ENCODE measurements at places on chromosomes 16 and 17.

DNA sequence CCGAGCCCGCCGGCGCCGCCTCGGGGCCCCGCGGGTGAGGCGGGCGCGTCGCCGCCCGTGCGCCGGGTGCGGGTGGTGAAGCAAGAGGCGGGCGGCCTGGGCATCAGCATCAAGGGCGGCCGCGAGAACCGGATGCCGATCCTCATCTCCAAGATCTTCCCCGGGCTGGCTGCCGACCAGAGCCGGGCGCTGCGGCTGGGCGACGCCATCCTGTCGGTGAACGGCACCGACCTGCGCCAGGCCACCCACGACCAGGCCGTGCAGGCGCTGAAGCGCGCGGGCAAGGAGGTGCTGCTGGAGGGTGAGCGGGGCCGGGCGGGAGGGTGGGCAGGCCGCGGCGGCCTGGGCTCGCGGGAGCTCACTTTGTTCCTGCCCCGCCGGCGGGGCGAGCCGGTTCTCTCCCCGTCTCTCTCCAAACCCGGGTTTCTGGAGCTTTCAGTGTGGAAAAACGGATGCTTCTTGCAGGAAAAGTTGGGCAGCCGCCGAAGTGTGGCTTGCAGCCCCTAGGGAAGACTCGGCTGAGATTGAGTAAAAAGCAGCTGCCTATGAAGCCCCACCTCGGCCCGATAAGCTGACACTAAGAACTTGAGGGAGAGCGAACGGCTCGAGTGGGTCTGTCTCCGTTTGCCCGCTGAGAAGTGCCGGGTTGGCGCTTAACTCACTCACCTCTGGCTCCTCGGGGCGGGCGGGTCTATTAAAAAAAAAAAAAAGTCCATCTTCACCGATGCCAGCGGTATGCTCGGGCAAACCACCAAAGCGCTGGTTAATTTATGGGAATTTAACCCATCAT, 677 bp downstream of the SNTB2 start:
- H3K4me3 ChIP-seq, result peak overlapping the region; percentile 91
- no peaks in the 10 kb centered on the region for H3K36me3 ChIP-seq
- H3K4me1 ChIP-seq, result peaks cover 43% of the 10 kb centered on the region
- peak overlapping the region; percentile 93 for H3K27ac ChIP-seq

- H3K4me1 ChIP-seq, result no peaks in the 10 kb centered on the region
- no peak overlapping the region for H3K4me3 ChIP-seq
- no peak overlapping the region for H3K27ac ChIP-seq
- no peak for DNase-seq
Observed at GRCh38 chr17:31882571-31882970, 18.9 kb downstream of the UTP6 start.

GRCh38 chr16:86281421-86281820, 228.9 kb upstream of the FOXF1 start:
- no peaks in the 10 kb centered on the region for H3K4me1 ChIP-seq
- DNase-seq, result no peak
- H3K4me3 ChIP-seq, result no peak overlapping the region
- H3K27me3 ChIP-seq, result peaks cover 74% of the 10 kb centered on the region
- H3K27ac ChIP-seq, result no peak overlapping the region

- no peak overlapping the region for H3K4me3 ChIP-seq
- H3K27me3 ChIP-seq, result no peaks in the 10 kb centered on the region
- peaks cover 56% of the 10 kb centered on the region for H3K4me1 ChIP-seq
- peak; percentile 93 for DNase-seq
Observed at GRCh38 chr16:55502801-55503366, 6.0 kb upstream of the LPCAT2 start.

GRCh38 chr17:80261159-80261894, 675 bp downstream of the RNF213 start:
- peaks cover 16% of the 10 kb centered on the region for H3K36me3 ChIP-seq
- H3K4me1 ChIP-seq, result peaks cover 69% of the 10 kb centered on the region
- H3K4me3 ChIP-seq, result peak overlapping the region; percentile 97
- DNase-seq, result peak; percentile 49
- H3K27ac ChIP-seq, result peak overlapping the region; percentile 99
- no peaks in the 10 kb centered on the region for H3K27me3 ChIP-seq

GRCh38 chr17:79617304-79617703, 6.5 kb upstream of the RBFOX3 start:
- H3K27ac ChIP-seq, result no peak overlapping the region
- DNase-seq, result peak; percentile 6
- H3K36me3 ChIP-seq, result no peaks in the 10 kb centered on the region
- H3K4me1 ChIP-seq, result no peaks in the 10 kb centered on the region

DNA sequence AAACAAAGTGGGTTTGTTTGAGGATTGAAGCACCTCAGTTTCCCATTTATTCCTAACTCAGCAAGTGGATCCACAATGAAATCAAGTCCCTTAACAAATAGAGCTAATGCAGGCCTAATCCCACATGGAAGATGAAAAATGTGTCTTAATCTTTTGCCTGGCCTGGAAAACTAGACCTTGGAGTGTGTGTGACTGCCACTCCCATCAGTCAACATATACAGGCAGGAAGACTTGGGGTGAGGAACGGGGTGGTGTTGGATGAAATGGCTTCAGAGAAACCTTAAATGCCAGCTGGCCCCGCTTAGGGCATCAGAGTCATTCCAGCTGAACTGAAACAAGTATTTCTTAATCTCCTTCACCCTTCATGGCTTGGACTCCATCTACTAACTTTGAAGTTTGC, 269.5 kb downstream of the MAF start:
- H3K4me1 ChIP-seq, result no peaks in the 10 kb centered on the region
- H3K27ac ChIP-seq, result no peak overlapping the region
- H3K27me3 ChIP-seq, result peaks cover 16% of the 10 kb centered on the region

DNA sequence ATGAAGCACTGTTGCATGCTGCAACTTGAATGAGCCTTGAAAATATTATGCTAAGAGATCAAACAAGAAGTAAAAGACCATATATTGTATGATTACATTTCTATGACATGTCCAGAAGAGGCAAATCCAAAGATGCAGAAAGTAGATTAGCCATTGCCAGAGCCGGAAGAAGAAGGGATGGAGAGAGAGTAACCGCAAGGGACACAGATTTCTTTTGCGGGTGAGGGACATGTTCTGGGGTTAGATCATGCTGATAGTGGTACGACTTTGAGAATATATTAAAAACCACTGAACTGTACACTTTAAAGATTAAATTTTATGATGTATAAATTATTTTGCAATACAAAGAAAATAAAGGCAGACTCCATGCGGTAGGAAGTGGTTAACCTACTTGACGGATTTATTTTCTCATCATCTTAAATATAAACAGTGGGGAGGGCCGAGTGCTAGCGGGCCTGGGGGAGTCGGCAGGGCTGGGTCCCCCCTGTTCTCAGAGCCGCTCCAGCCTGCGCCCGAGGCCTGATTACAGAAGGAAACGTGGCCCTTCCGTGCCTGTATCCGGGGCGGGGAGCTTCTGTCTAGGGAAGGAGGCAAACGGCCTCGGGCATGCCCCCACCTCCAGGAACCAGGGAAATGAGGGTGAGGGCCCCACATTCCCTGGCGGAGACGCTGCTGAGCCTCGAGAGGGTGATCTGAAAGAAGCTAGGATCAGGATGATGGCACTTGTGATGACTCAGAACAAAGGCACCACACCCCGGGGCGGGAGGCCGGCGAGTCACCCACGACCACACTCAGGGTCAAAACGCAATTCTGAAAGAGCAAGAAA, 48.0 kb downstream of the SHCBP1 start:
- H3K4me1 ChIP-seq, result no peaks in the 10 kb centered on the region
- H3K36me3 ChIP-seq, result no peaks in the 10 kb centered on the region
- H3K27me3 ChIP-seq, result peaks cover 14% of the 10 kb centered on the region
- no peak overlapping the region for H3K27ac ChIP-seq
- H3K4me3 ChIP-seq, result no peak overlapping the region

DNA sequence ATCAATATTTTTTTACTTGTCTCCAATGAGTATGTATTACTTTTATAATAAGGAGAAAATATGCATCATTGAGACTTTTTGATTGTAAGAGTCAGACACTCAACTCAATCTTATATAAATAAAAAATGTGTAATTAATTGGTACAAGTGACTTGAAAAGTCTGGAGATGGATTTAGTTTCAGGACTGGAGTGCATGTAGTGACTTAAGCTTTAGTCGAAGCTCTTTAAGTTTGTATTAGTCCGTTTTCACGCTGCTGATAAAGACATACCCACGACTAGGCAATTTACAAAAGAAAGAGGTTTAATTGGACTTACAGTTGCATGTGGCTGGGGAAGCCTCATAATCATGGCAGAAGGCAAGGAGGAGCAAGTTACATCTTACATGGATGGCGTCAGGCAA, 60.7 kb upstream of the NKD1 start:
- no peak for DNase-seq
- no peak overlapping the region for H3K4me3 ChIP-seq
- H3K4me1 ChIP-seq, result no peaks in the 10 kb centered on the region
- no peak overlapping the region for H3K27ac ChIP-seq

DNA sequence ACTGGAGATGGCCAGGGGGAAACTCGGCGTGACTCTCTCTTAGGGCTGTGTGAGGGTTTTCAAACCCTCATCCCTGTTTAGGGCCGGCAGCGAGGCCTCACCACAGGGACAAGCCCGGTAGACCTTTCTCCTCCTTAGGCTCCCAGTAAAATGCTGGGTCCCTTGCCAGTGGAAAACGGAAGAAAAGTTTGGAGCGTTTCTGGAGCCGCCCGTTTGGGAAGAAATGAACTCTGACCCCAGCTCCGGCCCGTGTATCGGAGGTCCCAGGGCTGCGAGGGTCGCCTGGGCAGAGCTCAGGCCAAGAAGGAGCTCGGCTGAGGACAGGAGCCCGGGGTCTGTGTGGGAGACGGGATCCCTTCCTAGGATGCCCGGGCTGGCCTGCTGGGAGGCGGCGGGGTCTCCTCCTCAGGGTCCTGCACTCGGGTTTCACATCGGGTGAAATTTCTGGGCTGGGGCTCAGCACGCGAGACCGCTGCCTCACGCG, 23.2 kb downstream of the ZNF213 start:
- H3K4me3 ChIP-seq, result peak overlapping the region; percentile 93
- peak overlapping the region; percentile 95 for H3K27ac ChIP-seq
- no peaks in the 10 kb centered on the region for H3K36me3 ChIP-seq
- DNase-seq, result no peak
- H3K27me3 ChIP-seq, result peaks cover 5% of the 10 kb centered on the region

DNA sequence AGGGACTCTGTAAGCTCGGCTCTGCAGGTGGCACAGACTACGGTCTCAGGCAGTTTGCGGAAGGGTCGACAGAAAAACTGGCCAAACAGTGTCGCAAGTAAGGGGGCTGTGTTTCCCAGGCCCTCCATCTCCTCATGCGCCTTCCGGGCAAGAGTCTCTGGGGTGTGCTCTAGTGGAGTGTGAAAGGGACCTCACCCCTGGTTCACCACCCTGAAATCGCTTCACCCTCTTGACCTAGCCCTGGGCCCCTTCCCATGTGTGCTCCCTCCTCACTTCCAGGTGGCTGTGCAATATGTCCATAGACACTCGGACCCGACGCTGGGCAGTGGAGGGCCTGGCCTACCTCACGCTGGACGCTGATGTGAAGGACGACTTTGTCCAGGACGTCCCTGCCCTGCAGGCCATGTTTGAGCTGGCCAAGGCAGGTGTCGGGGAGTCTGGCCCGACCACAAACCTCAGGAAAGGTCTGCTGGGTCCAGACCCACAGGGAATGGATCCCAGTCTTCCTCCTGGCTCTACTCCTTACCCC, 22.3 kb downstream of the UNC45B start:
- peaks cover 4% of the 10 kb centered on the region for H3K4me1 ChIP-seq
- H3K4me3 ChIP-seq, result no peak overlapping the region
- H3K36me3 ChIP-seq, result peaks cover 58% of the 10 kb centered on the region
- H3K27ac ChIP-seq, result no peak overlapping the region
- DNase-seq, result no peak
- no peaks in the 10 kb centered on the region for H3K27me3 ChIP-seq

GRCh38 chr17:47873200-47874090, 22.5 kb upstream of the SP6 start:
- no peaks in the 10 kb centered on the region for H3K36me3 ChIP-seq
- DNase-seq, result no peak
- H3K4me1 ChIP-seq, result no peaks in the 10 kb centered on the region
- peaks cover 99% of the 10 kb centered on the region for H3K27me3 ChIP-seq
- no peak overlapping the region for H3K4me3 ChIP-seq

DNA sequence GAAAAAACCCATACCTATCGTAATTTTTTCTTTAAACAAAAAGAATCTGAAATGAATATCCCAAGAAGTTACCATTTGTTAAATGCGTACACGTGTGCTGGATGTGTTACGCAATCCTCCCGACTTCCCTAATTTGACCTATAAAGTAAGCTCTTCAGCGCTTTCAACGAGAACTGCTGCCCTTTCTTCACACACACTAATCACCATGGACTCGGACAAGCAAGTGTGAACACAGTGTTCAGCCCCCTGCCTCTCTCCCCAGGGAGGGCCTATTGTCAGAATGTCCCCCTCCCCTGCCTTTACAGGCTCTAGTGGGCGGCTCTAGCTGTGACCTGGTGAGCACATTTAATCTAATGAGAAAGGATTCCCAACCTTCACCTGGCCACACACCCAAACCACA, 216.1 kb downstream of the CEP112 start:
- no peak overlapping the region for H3K4me3 ChIP-seq
- no peaks in the 10 kb centered on the region for H3K27me3 ChIP-seq
- peaks cover 5% of the 10 kb centered on the region for H3K36me3 ChIP-seq
- H3K4me1 ChIP-seq, result no peaks in the 10 kb centered on the region
- H3K27ac ChIP-seq, result no peak overlapping the region

GRCh38 chr16:600781-601180, 10.9 kb downstream of the RAB40C start:
- no peaks in the 10 kb centered on the region for H3K4me1 ChIP-seq
- H3K36me3 ChIP-seq, result peaks cover 8% of the 10 kb centered on the region
- H3K27ac ChIP-seq, result no peak overlapping the region
- no peaks in the 10 kb centered on the region for H3K27me3 ChIP-seq
- no peak overlapping the region for H3K4me3 ChIP-seq
- no peak for DNase-seq

DNA sequence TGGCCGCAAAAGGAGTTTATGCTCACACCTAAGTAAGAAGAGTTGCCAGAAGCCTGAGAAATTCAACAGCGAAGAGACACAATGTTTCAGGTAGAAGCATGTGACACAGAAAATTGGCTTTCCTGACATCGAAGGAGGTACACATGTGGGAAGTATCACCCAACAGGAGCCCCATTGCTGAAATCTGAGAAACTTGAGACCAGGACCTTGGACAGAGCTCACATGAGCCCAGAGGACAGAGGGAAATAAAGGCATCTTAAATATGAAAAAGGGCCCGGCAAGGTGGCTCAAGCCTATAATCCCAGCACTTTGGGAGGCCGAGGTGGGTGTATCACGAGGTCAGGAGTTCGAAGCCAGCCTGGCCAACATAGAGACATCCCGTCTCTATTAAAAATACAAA, 304.1 kb upstream of the C16orf82 start:
- no peaks in the 10 kb centered on the region for H3K36me3 ChIP-seq
- H3K27ac ChIP-seq, result no peak overlapping the region
- DNase-seq, result no peak
- H3K27me3 ChIP-seq, result no peaks in the 10 kb centered on the region

- peaks cover 11% of the 10 kb centered on the region for H3K36me3 ChIP-seq
- DNase-seq, result peak; percentile 75
- H3K27ac ChIP-seq, result peak overlapping the region; percentile 83
- peaks cover 31% of the 10 kb centered on the region for H3K4me1 ChIP-seq
Observed at GRCh38 chr17:2222901-2223616, 80.5 kb downstream of the SMG6 start.

GRCh38 chr17:21539146-21539545, 153.2 kb upstream of the KCNJ18 start:
- H3K4me3 ChIP-seq, result no peak overlapping the region
- H3K4me1 ChIP-seq, result no peaks in the 10 kb centered on the region
- H3K36me3 ChIP-seq, result peaks cover 39% of the 10 kb centered on the region
- DNase-seq, result no peak
- no peaks in the 10 kb centered on the region for H3K27me3 ChIP-seq

- H3K4me1 ChIP-seq, result no peaks in the 10 kb centered on the region
- H3K4me3 ChIP-seq, result no peak overlapping the region
- no peak overlapping the region for H3K27ac ChIP-seq
- H3K27me3 ChIP-seq, result peaks cover 23% of the 10 kb centered on the region
Observed at GRCh38 chr17:61490540-61490975, 38.3 kb downstream of the TBX4 start.

GRCh38 chr17:70613681-70614080, 444.3 kb downstream of the KCNJ2 start:
- no peak overlapping the region for H3K27ac ChIP-seq
- no peaks in the 10 kb centered on the region for H3K4me1 ChIP-seq
- no peak overlapping the region for H3K4me3 ChIP-seq
- H3K36me3 ChIP-seq, result no peaks in the 10 kb centered on the region

All from left ventricle myocardium inferior (tissue), 1 donor.